ENCODE measurements at places on chromosomes 1 and 21.
A peak's percentile ranks its signal among the peaks of the same experiment; 100 is the strongest.

- no peaks in the 10 kb centered on the region for H3K36me3 ChIP-seq
- H3K4me1 ChIP-seq: no peaks in the 10 kb centered on the region
- no peak overlapping the region for H3K27ac ChIP-seq
- no peak for DNase-seq
- H3K4me3 ChIP-seq: no peak overlapping the region
Measured at GRCh38 chr1:43207229-43207853, 35.2 kb downstream of the CFAP57 start.

GRCh38 chr1:62057641-62058290 is 136.9 kb upstream of the L1TD1 start:
- no peak for DNase-seq
- H3K4me1 ChIP-seq: no peaks in the 10 kb centered on the region
- H3K27me3 ChIP-seq: no peaks in the 10 kb centered on the region
- H3K4me3 ChIP-seq: no peak overlapping the region
- no peak overlapping the region for H3K27ac ChIP-seq

DNA sequence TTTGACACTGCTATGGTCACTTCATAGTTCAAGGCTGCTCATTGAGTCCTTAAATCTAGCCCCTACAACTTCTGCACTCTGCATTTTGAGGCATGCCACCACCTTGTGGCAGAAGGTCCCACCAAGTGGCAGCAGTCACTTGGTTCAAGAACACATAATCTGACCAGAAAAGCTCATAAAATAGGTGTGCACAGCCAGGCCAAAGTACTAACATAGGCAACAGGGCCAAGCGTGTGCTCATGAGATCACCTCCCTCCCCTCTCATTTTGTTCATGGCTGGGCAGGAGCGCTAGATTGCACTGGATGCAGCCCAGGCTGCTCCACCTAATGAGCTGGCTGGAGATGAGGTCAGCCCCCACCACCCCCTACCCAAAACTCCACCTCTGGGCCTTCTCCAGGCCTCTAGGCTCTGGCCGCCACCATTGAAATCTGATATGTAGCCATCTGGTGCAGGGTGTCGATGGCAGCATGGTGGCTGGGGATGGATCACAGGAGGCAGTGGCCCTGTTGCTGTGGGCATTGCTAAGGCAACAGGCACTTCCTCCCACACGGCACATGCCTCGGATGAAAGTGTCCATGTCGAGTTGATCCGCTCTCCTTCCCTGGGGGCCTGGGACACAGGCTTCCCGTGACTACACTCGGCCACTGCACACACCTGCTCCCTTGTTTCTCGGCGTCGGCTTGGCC is 193.2 kb downstream of the TRABD2B start:
- DNase-seq: no peak
- no peaks in the 10 kb centered on the region for H3K4me1 ChIP-seq
- H3K36me3 ChIP-seq: no peaks in the 10 kb centered on the region
- H3K27ac ChIP-seq: no peak overlapping the region
- no peak overlapping the region for H3K4me3 ChIP-seq

DNA sequence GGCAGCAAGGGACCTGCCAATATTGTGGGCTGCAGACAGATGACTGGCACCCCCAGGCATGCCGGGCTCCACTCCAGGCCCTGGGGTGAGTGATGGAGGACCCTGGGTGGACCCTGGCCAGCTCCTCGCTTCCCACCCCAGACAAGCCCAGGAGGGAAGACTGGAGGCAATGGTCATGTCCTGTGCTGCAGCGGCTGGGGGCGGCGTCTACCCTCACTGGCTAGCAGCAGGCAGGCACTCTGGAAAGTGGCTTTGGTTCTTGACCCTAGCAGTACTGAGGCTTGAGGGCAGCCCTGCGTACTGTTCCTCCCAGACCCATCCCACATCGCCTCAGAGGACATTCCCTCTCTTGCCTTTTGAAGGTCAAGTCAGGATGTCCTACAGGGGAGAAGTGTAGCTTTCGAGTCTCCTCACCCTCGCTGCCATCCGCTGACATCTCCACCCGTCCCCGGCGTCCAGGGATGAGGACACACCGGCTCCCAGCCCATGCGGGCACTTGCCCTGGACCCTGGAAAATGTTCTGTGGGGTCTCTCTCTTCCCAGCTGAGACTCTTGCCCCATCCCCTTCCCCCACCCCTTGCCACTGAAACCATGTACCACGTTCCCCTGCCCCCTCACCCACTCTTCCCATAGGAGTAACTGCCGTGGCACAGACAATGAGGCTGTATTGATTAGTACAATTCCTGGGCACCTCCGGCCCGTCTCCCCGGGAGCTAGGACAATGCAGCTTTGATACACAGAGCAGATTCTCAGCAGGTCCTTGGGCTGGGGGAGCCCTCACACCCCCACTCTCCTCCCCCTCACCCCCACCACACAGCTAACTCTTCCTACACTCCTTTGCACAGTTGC is 15.0 kb downstream of the SLC6A9 start:
- H3K27ac ChIP-seq: no peak overlapping the region
- H3K36me3 ChIP-seq: no peaks in the 10 kb centered on the region
- no peak for DNase-seq

- no peak overlapping the region for H3K4me3 ChIP-seq
- H3K4me1 ChIP-seq: peaks cover 3% of the 10 kb centered on the region
- H3K27ac ChIP-seq: no peak overlapping the region
Measured at GRCh38 chr1:147202576-147202975, 22.6 kb downstream of the FMO5 start.

DNA sequence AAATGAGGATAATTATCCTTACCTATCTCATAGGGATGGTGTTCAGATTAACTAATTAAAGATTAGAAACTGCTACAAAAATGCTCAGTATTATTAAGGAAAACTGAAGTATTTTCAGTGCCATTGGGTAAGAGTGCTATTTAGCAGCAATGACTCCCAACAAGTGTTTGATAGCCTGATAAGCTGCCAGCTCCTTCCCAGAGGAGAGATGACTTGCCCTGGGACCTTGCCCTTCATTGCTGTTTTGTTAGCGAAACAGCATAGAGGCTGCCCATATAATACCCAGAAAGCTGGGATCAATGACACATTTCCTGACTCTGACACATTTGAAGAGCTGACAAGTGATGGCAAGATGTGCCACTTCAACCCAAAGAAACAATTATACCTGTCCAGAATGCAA is 592.2 kb downstream of the ADGRL2 start:
- H3K36me3 ChIP-seq: no peaks in the 10 kb centered on the region
- H3K27ac ChIP-seq: no peak overlapping the region
- no peaks in the 10 kb centered on the region for H3K27me3 ChIP-seq
- no peaks in the 10 kb centered on the region for H3K4me1 ChIP-seq
- H3K4me3 ChIP-seq: no peak overlapping the region

- DNase-seq: no peak
- H3K36me3 ChIP-seq: no peaks in the 10 kb centered on the region
- H3K4me3 ChIP-seq: no peak overlapping the region
- no peak overlapping the region for H3K27ac ChIP-seq
Measured at GRCh38 chr1:96995351-96995750, 273.8 kb downstream of the PTBP2 start.

- no peak for DNase-seq
- H3K27me3 ChIP-seq: no peaks in the 10 kb centered on the region
- peaks cover 11% of the 10 kb centered on the region for H3K36me3 ChIP-seq
- no peak overlapping the region for H3K4me3 ChIP-seq
Measured at GRCh38 chr1:32388641-32389040, 5.6 kb downstream of the BSDC1 start.

- H3K27me3 ChIP-seq: no peaks in the 10 kb centered on the region
- peak; percentile 69 for DNase-seq
- peak overlapping the region; percentile 34 for H3K27ac ChIP-seq
- peaks cover 2% of the 10 kb centered on the region for H3K4me1 ChIP-seq
- H3K4me3 ChIP-seq: no peak overlapping the region
Measured at GRCh38 chr1:36342426-36343185, 19.2 kb upstream of the EVA1B start.

- peak overlapping the region; percentile 40 for H3K27ac ChIP-seq
- H3K4me3 ChIP-seq: peak overlapping the region; percentile 42
- no peaks in the 10 kb centered on the region for H3K36me3 ChIP-seq
- no peaks in the 10 kb centered on the region for H3K27me3 ChIP-seq
- DNase-seq: peak; percentile 18
- peaks cover 13% of the 10 kb centered on the region for H3K4me1 ChIP-seq
Measured at GRCh38 chr1:44707959-44708831, 22.8 kb downstream of the RNU5D-1 start.

DNA sequence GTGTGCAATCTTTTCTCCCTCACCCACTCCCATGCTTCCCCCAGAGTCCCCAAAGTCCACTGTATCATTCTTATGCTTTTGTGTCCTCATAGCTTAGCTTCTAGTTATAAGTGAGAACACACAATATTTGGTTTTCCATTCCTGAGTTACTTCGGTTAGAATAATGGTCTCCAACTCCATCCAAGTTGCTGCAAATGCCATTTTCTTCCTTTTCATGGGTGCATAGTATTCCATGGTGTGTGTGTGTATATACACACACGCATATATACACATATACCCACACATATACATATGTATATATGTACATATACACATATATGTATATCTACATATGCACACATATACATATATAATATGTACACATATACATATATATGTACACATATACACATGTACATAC is 69.3 kb downstream of the ERG start:
- H3K27ac ChIP-seq: no peak overlapping the region
- H3K36me3 ChIP-seq: no peaks in the 10 kb centered on the region
- no peak overlapping the region for H3K4me3 ChIP-seq
- no peaks in the 10 kb centered on the region for H3K4me1 ChIP-seq
- H3K27me3 ChIP-seq: peaks cover 2% of the 10 kb centered on the region

- H3K27ac ChIP-seq: no peak overlapping the region
Measured at GRCh38 chr1:28297826-28298225, 31.0 kb upstream of the MED18 start.

DNA sequence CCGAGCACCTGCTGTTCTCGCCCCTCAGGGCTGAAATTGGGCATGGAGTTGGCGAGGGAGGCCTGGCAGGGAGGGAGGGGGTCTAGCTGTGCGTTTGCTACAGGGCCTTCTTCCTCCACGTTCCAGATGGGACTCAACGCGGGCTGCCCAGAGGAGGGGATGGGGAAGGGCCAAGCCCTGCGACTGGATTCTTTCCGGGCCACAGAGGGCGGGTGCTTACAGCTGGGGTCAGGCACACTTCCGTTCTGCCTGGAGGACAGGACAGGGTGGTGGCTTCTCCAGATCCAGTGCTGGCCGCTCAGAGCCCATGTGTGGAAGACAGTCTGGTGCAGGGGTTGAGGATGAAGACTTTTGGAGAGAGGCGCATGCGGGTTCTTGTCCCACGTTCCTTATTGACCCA is 90.0 kb downstream of the EDEM3 start:
- no peak for DNase-seq
- H3K36me3 ChIP-seq: no peaks in the 10 kb centered on the region
- no peak overlapping the region for H3K27ac ChIP-seq
- H3K4me3 ChIP-seq: no peak overlapping the region
- H3K4me1 ChIP-seq: peaks cover 2% of the 10 kb centered on the region

- peak overlapping the region; percentile 88 for H3K27ac ChIP-seq
- H3K27me3 ChIP-seq: no peaks in the 10 kb centered on the region
- peak; percentile 45 for DNase-seq
- H3K36me3 ChIP-seq: peaks cover 1% of the 10 kb centered on the region
Measured at GRCh38 chr1:50959303-50959912, 659 bp downstream of the FAF1 start.

DNA sequence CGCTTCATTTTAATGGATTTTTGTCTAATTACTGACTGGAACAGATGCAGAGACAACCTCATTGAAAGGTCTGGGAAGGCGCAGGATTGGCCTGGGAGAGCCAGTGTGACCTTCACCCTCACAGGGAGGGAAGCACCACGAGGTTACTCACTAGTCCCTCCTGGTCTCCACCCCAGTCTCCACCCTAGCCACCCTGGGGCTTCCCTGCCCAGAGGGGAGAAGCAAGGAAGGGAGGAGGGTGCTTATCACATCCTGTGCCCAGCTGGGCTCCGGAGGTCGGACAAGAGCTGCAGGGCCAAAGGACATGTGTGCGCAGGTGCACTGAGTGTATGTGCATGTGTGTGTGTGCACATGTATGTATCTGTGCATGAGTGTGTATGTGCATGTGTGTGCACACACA is 220.1 kb upstream of the VAMP3 start:
- H3K4me1 ChIP-seq: peaks cover 21% of the 10 kb centered on the region
- DNase-seq: no peak
- H3K4me3 ChIP-seq: no peak overlapping the region

DNA sequence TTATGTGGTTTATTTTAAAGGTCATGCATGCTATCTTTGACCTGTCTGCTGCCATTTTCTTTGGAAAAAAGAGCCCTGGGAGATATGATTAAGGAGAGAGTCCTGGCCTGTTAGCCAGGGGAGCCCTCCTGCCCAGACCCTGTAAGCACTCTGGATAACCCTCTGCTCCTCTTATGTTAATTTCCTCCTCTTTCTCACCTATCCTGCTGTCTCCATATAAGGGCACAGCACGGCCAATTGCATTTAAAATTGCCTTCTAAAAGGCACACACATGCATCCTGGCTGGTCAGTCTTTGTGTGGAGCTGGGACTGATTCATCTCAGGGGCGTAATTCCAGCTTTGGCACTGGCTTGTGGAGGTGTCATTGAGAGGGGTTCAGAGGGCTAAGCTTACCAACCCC is 158.9 kb downstream of the ST6GALNAC5 start:
- no peaks in the 10 kb centered on the region for H3K4me1 ChIP-seq
- no peaks in the 10 kb centered on the region for H3K36me3 ChIP-seq
- H3K27ac ChIP-seq: no peak overlapping the region
- peaks cover 5% of the 10 kb centered on the region for H3K27me3 ChIP-seq
- no peak overlapping the region for H3K4me3 ChIP-seq

DNA sequence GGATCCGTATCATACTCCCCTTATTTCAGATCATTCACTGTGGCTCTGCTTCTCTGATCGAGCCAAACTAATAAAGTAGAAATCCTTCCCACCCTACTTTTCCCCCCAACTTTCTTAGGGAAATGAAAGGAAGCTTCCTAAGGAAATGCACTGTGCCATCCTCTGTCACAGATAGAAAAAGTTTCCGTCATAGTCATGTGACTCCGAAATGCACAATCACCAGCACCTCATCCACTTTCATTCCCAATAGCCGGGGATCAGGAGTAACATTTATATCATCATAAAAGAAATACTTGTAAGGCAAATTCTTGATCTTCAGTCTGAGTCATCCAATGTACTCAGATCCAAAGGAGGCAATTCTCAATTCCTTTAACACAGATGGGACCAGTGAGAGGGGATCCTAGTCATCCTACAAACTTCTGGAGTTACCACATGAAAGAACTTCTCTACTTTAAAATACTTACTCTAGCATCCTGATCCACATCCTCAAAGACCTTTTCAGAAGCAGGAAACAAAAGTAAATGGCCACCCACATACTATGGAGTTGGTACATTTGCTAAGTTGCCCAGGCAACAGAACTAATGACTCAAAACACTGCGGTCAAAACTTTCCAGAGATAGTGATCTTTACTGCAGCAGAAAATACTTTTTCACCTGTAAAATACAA is 97.8 kb upstream of the ZC3H11B start:
- DNase-seq: no peak
- no peak overlapping the region for H3K4me3 ChIP-seq

GRCh38 chr1:25433389-25434186 is 2.9 kb downstream of the MACO1 start:
- H3K4me3 ChIP-seq: no peak overlapping the region
- DNase-seq: no peak
- H3K4me1 ChIP-seq: peaks cover 58% of the 10 kb centered on the region
- peak overlapping the region; percentile 72 for H3K27ac ChIP-seq
- no peaks in the 10 kb centered on the region for H3K27me3 ChIP-seq

- no peaks in the 10 kb centered on the region for H3K27me3 ChIP-seq
- peaks cover 61% of the 10 kb centered on the region for H3K4me1 ChIP-seq
- no peak for DNase-seq
- H3K4me3 ChIP-seq: no peak overlapping the region
- peaks cover 1% of the 10 kb centered on the region for H3K36me3 ChIP-seq
- peak overlapping the region; percentile 82 for H3K27ac ChIP-seq
Measured at GRCh38 chr1:168468822-168469221, 75.0 kb downstream of the XCL2 start.

GRCh38 chr1:236689713-236690569 is 3.6 kb downstream of the ACTN2 start:
- no peak overlapping the region for H3K27ac ChIP-seq
- H3K4me1 ChIP-seq: peaks cover 15% of the 10 kb centered on the region
- peaks cover 46% of the 10 kb centered on the region for H3K27me3 ChIP-seq
- no peak for DNase-seq
- H3K4me3 ChIP-seq: no peak overlapping the region
